ENCODE measurements at places on chromosomes 2 and 18.

DNA sequence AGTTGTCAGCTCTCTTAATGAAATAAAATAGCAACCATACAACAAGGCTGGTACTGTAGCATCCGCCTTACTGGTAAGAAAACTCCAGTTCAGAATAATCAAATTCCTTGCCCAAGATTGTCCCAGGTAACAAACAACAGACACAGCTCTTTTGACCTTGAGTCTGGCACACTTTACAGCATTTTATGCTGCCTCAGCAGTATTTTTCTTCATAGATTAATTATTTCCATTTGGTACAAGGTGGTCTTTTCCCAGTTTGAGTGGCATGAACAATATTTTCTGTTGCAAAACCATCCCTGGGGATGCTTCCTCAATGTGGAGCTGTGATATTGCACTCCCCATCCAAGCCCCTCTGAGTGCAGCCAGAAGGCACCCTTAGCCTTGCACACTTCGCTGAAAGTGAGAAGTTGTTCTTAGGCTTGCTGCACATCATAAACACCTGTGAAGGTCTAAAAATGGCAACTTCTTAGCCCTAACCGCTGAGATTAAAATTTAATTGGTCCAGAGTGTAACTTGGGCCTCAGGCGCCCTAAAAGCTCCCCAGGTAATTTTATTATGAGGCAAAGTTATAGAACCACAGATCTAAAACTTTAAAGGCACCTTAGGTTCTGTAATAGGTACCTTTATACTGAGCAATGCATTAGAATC is 523.3 kb downstream of the CMPK2 start:
- DNase-seq: no peak

GRCh38 chr18:67428805-67429204 is 87.7 kb downstream of the DSEL start:
- DNase-seq: no peak

GRCh38 chr2:209976698-209977385 is 25.6 kb upstream of the RPE start:
- no peak for DNase-seq

GRCh38 chr2:29527947-29528346 is 393.4 kb downstream of the ALK start:
- DNase-seq: no peak

DNA sequence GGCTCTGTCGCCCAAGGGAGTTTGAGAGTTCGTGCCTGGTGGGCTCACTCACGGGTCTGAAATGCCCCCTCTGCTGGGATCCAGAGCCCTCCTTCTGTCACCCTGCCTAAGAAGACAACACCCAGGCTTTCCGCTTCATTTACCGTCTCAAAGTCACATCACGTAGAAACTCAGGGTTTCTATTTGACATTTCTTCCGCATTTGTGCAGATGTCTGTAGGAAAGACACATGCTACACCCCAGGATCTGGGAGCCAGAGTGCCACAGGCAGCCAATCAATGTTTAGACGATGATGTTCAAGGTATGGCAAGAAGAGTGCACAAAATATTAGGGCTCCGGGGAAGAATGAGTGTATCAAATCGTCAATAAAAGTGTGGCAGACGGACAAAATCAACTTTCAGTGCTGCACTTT is 24.4 kb upstream of the ACKR3 start:
- DNase-seq: no peak

DNA sequence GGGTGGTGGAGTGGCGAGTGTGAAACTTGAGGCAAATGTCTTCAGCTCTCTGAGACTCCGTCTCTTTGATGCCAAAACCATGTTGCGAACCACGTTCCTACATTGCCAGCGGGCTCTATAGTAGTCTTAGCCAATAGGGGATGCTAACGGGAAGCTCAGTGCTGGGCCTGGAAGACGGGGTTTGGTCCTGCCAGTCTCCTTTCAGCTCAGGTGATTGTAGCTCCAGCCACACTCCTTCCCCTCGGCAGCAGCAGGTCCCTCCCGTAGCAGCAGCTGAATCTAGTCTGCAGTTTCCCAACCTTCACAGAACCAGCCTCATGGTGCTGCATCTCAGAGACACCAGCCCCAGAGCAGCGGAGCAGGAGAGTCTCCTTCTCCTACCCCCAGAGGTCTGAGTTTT is 109.7 kb downstream of the TFCP2L1 start:
- no peak for DNase-seq

- no peak for DNase-seq
Observed at GRCh38 chr2:3059141-3059925, 318.3 kb downstream of the EIPR1 start.

- DNase-seq: no peak
Observed at GRCh38 chr18:70250781-70251180, 38.1 kb upstream of the SOCS6 start.

- DNase-seq: no peak
Observed at GRCh38 chr2:159807183-159808031, 9.4 kb upstream of the CD302 start.

- DNase-seq: no peak
Observed at GRCh38 chr18:12423393-12423792, 15.7 kb downstream of the PRELID3A start.

- no peak for DNase-seq
Observed at GRCh38 chr2:96553176-96553956, 16.8 kb downstream of the ARID5A start.

- DNase-seq: no peak
Observed at GRCh38 chr18:52610451-52611115, 270.6 kb downstream of the DCC start.

DNA sequence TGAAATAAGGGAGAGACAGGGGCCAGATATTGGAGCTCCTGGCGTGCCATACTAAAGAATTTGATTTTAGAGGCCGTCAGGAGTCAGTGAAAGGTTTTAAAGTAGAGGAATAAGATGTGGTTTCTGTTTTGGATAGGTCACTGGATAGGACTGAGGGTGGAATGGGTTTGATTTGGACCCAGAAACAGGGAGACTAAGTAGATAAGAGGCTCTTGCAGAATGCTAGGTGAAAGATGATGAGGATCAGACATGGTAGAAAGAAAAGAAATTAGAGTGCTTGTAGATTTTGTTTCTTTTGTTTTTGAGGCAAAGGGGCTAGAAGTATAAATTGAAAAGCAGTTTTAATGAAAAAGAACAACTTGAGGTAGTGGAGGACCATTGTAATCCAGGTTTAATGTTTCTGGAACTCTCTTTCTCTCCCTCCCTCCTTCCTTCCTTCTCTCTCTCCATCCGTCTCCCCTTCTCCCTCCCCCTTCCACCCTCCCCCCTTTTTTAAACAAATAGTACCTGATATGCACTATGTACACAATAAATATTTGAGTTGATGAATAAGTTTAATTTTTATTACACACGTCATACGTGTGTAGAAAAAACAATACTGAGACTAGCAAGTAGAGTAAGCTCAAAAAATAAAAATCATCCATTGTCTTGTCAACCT is 1.9 kb downstream of the NDUFV2 start:
- DNase-seq: no peak

GRCh38 chr2:67792191-67792590 is 270.6 kb downstream of the C1D start:
- no peak for DNase-seq

- DNase-seq: no peak
Observed at GRCh38 chr2:121875585-121876185, 120.2 kb downstream of the TSN start.

- no peak for DNase-seq
Observed at GRCh38 chr2:241125626-241126025, 23.5 kb upstream of the MTERF4 start.

DNA sequence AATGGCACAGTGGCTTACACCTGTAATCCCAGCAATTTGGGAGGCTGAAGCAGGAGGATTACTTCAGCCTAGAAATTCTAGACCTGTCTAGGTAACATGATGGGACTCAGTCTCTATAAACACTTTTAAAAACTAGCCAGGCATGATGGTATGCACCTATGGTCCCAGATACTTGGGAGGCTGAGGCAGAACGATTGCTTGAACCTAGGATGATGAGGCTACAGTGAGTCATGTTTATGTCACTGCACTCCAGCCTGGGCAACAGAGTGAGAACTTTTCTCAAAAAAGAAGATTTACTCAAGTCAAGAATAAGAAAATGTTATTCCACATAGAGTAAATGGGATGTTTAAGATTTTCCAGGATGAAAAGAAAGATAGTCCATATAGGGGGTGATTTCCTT is 158.6 kb downstream of the HNMT start:
- no peak for DNase-seq

GRCh38 chr18:3046216-3046808 is 33.4 kb upstream of the LPIN2 start:
- DNase-seq: no peak

DNA sequence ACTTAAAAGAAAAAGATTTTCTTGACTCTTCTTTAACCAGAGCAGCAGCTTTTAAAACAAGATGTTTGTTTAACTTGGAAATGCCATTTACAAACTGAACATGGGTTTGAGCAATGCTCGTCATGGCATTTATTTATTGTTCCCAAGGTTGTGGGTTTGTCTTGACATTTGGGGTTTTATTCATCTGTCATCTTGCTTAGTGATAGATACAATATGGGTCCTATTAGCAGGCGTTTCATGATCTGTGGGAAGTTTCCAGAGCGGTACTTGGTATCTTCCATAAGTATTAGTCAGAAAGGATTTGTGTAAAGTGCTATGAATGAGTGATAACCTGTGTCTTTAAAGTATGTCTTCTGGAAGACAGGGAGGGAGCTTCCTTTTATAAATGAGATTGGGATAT is 29.9 kb upstream of the MGAT5 start:
- DNase-seq: no peak

GRCh38 chr2:74625658-74626425 is 22.3 kb downstream of the M1AP start:
- no peak for DNase-seq

DNA sequence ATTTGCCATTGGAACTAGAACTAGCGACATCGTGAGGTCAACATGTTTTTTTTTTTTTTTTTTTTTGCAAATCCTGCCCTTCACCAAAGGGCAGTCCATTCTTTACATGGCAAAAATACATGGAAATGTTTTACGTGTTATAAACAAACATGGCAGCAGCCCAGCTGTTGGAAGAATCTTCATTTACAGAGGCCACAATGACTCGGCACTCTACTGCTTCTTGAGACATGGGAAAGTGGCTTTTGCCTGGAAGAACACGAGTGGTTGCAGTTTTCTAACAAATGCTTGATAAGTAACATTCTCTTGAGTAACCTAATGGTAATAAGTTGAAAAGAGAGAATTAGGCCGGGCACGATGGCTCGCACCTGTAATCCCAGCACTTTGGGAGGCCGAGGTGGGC is 22.8 kb upstream of the POLR1B start:
- DNase-seq: no peak

GRCh38 chr2:202112041-202112440 is 39.0 kb downstream of the KIAA2012 start:
- DNase-seq: no peak

- DNase-seq: no peak
Observed at GRCh38 chr2:44519026-44519425, 157.3 kb downstream of the CAMKMT start.

- DNase-seq: no peak
Observed at GRCh38 chr2:235698028-235698427, 204.2 kb downstream of the AGAP1 start.

DNA sequence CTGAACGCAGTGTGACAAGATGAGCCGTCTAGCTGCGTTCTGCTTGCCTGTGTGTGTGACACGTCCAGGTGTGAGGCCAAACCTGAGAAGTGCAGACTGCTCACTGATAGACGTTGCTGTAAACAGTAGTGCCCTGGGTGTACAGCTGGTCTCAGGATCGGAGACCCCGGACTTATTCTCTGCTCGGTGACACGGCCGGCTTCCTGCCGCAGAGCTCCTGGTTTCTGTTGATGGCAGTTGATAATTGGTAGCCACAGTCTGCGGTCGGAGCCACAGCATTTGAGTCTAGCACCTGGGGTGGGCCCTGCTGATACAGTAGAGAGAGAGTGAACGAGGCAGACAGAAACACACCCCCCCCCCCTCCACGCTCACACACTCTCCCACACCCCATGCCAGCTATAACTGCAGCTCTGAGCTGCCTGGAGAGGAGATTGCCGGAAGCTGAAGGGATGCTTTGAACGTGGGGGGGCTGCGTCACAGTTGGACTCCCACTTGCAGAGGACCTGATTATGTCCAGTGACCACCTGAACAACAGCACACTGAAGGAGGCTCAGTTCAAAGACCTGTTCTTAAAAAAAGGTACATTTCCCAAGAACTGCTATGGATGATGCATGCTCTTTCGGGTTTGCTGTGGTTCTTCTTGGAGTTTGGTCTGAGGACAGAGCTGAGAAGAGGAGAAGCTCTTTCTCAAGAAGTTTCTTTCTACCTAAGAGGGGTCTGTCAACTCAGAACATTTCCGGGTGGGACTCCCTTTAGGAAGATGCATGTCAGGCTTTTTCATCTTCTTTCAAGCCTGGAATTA is 114.0 kb downstream of the FAM210A start:
- DNase-seq: peak; percentile 81

- DNase-seq: no peak
Observed at GRCh38 chr2:179818546-179818945, 42.9 kb downstream of the ZNF385B start.

- DNase-seq: peak; percentile 74
Observed at GRCh38 chr18:50967714-50968661, at the start of gene ELAC1. Gene ELAC1 (plus strand): TSS chr18:50968040. CDS start chr18:50974405, 6,365 bp downstream.

GRCh38 chr2:181077128-181077709 is 96.8 kb downstream of the UBE2E3 start:
- no peak for DNase-seq

- no peak for DNase-seq
Observed at GRCh38 chr2:179354739-179355537, 90.3 kb upstream of the SESTD1 start.

- no peak for DNase-seq
Observed at GRCh38 chr18:61951396-61951795, 58.6 kb upstream of the RNF152 start.

DNA sequence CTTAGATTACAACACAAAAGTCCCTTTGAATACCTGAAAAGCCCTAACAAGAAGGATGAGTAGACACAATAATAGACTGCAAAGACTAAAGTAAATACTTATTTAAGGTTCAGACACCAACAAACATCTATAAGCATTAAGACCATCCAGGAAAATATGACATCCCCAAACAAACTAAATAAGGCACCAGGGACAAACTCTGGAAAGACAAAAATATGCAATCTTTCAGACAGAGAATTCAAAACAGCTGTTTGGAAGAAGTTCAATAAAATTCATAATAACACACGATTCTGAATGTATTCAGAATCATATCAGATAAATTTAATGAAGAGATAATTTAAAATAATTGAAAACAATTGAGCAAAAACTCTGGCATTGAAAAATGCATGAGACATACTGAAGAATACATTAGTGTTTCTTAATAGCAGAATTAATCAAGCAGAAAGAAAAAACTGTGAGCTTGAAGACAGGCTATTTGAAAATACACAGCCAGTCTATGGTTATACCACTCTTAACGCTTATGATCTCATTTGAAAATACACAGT is 1388.8 kb downstream of the DSC3 start:
- DNase-seq: no peak

GRCh38 chr18:62797329-62797728 is 82.0 kb downstream of the PHLPP1 start:
- no peak for DNase-seq

- DNase-seq: no peak
Observed at GRCh38 chr18:13165636-13166423, 52.7 kb upstream of the LDLRAD4 start.
